ENCODE measurements at places on chromosomes 2 and 18.

GRCh38 chr2:174059178-174059883 is 94.2 kb upstream of the SP3 start:
- no peak for DNase-seq

GRCh38 chr2:45843136-45843535 is 191.7 kb downstream of the PRKCE start:
- DNase-seq = peak; percentile 77

DNA sequence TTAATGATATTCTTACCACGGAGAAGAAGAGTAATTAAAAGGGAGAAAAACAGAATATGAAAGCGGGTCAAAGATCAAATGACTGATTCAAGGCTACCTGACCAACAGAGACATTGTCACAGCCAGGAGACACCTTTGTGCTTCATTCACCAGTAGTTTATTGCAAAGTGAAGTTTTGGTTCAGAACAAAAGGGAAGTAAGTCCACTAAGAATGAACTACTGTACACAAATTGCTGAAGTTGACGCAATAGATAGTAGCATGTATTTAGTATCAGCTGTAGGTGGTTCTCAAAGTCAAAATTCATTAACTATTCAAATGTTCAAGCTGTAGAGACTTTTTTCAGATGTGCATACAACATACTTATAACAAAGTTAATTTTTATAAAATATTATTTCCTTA is 64.7 kb upstream of the COX7A2L start:
- no peak for DNase-seq

GRCh38 chr18:74243127-74243526 is 48.6 kb downstream of the CYB5A start:
- DNase-seq = no peak

GRCh38 chr2:231467613-231468530 is 3.6 kb upstream of the NCL start:
- DNase-seq = no peak

DNA sequence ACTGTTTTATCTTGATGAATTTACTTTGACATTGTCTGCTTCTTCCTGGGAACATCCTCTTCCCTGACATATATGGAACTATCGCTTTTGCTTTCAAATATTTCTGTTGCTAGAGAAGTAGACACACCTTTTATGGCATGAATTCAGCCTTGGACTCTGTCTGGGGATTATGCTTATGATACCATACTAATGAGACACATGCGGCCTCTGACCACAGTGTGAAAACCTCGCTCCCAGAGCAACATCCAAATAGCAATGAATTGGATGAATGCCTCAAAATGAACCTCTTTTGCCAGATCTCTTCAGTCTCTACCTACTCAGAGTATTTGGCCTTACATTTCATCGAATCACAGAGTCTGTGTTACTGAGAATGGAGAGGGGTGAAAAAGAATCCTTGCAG is 70.9 kb downstream of the PIEZO2 start:
- DNase-seq = no peak

GRCh38 chr2:201777043-201777442 is 3.7 kb downstream of the ALS2 start:
- peak; percentile 53 for DNase-seq

DNA sequence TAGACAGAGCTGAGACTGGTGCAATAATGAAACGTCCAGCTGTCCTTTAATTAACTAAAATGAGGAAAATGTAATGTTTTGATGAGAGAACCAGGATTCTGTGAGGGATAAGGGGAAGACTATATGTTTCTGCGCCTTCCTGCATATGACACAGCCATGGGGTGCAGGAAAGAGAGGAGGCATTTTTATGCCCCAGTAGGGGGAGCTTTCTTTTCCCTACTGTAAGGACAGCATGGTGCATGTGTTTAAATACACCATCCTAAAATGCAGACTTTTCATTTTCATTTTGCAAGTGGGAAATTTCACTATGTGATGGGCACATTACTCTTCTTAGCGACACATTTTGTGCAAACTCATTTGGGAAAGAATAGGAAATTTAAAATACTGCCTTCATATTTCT is 446.1 kb downstream of the ARHGAP15 start:
- no peak for DNase-seq

DNA sequence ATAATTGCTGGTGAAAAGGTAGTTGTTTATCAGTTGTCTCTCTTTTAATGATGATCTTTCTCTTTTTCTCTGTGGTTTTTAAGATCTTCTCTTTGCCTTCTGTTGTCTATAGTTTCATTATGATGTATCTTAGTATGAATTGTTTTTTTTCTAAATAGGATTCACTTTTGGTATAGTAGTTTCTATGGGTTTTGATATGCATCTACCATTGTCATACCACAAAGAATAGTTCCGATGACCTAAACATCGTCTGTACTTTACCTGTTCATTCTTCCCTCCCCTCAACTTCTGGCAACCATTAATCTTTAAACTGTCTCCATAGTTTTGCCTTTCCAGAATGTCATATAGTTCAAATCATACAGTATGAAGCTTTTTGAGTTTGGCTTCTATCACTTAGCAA is 19.6 kb downstream of the RDH14 start:
- no peak for DNase-seq

- no peak for DNase-seq
Observed at GRCh38 chr2:39216346-39217191, 27.2 kb downstream of the CDKL4 start.

DNA sequence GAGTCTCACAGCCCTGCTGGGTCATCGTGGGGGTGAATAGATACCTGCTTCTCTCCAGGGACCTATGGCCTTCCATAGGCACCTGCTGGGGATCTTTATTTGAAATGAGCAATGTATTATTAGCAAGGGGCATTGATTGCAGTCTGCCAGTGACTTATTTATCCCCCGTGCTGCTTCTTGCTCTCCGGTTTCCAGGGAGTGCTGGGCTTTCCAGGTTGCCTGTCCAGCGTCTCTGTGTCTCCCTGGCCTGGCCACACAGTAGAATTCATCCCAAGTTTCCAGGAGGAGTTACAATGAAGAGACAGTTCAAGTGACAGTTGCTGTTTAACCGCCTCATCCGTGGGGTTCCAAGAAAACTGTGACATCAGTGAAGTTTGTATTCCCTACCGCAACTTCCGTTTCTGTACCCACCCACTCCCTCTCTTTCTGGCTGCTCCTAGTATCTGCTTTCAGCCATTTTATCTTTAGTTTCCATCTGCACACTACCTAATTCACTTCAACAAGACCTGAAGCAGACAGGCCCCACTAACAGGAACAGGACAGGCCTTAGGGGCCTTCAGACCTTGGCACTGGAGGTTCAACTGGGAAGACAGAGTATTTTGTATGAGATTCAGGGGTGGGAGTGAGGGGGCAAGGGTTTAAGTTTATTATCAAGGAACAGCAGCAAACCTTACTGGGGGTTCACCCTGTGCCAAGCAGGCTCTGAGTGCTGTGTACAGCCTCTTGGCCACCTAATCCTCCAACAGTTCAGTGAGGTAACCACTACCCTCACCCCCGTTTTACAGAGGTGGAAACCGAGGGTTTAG is 134.8 kb downstream of the PRKCE start:
- no peak for DNase-seq

DNA sequence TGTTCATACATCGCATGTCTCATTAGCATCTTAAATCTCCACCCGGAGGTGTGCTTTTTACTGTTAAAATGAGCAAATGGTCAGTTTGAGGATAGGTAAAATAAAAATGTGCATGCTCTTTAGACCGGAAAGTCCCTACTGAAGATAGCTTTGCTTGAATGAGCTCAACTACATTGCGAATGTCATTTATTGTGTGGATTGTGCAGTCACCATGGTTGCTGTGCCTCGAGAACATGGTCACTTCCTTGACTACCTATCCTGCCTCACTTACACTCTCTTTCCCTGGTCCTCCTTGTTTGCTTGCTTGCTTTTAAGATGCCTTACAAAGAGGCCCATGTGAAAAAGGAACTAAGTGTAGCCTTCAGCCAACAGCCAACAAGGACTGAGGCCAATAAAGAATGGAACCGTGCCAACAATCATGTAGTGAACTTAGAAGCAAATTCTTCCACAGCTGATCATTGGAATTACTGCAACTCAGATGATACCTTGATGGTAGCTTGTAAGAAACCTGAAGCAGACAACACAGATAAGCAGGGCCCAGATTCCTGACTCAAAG is 72.2 kb upstream of the BARD1 start:
- peak; percentile 6 for DNase-seq

GRCh38 chr2:23791030-23791429 is 135.9 kb downstream of the ATAD2B start:
- no peak for DNase-seq

DNA sequence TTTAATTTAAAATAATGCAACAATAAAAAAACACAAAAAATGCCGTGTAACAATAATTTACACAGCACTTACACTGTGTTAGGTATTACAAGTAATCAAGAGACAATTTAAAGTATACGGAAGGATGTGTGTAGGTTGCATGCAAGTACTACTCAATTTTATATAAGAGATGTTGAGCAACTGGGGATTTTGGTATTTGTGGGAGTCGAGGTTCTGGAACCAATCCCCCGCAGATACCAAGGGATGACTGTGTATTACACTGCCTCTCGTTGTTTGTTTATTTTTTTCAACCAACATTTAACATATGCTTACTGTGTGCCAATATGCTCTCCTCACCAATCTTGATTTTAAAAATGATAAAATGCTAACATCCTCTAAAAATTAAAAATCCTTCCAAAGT is 24.8 kb downstream of the MAP3K2 start:
- no peak for DNase-seq

- peak; percentile 66 for DNase-seq
Observed at GRCh38 chr2:216339456-216340279, 32.6 kb downstream of the MARCHF4 start.

DNA sequence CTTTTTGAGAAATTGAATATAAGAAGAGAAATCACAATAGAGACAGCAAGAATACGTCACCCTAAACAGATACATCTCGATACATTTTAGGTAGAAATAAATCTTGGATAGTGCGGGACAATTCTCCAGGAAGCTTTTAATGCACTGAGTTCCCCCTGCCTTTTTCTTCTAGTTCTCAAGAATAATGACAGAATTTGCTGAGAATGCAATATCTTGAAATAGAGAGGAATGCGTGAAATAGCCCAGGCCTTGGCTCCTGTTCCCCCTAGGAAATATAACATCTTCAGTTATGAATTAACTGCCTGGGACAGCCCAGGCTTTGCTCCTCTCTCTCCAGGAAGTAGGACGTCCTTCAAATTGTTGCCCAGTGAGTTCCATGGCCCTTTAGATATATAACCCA is 7.6 kb upstream of the NRXN1 start:
- DNase-seq = no peak

- no peak for DNase-seq
Observed at GRCh38 chr2:106127776-106128268, 66.3 kb downstream of the UXS1 start.

- DNase-seq = no peak
Observed at GRCh38 chr2:60699617-60700016, 56.5 kb upstream of the PAPOLG start.

DNA sequence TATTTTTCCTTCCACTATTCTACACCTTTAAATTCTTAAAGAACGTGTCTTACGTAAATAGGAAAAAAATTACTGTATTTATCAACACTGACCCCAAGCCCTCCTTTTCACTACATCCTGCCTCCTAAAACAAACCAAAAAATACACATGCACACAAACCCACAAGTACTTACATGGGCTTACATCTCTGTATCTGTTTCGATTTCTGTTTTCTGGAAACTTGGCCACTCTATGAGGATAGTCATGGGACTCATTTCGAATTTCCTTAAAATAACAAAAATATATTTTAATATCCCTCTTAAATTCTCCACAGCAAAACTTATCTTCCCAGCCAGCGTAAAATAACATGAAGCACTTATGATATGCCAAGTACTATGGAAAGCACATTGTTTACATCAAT is 25.0 kb downstream of the PTPN2 start:
- DNase-seq = no peak

DNA sequence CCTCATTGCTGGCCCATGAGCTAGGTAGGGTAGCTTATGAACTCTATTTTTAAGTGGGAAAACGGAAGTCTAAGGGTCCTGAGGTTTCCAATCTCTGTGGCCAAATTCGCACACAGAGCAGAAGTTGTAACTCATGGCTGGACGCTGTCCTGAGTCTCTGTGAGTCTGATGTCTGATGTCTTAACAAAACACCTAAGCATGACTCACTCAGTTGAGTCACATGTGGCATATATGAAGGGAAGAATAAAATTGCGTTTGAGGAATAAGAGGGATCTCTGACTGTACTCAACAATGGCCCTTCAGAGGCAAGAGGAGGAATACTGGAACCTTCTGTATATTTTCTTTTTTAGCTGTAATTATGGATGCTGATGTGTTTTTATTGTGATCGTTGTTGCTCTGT is 569.7 kb downstream of the RIT2 start:
- DNase-seq = no peak

- DNase-seq = peak; percentile 88
Observed at GRCh38 chr2:46337208-46337994, 40.2 kb downstream of the EPAS1 start.

DNA sequence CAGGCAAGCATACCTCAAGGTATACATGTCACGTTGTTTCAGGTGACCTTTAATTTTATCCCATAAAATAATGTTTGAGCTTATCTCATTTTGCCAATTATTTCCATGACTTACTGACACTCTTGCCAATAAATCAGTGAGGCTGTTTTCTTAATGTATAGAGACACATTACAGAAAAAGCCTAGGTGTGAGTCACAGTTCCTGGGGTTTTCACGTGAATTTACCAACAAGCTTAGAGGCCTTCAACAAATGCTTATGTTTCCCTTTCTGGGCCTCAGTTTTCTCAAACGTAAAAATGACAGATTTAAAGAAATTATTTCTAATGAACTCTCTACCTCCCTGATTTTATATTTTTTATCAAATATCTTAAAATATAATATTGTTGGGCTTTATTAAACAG is 517.5 kb upstream of the SPHKAP start:
- DNase-seq = no peak

- no peak for DNase-seq
Observed at GRCh38 chr2:5846881-5847280, 154.7 kb downstream of the SOX11 start.

- DNase-seq = no peak
Observed at GRCh38 chr2:235640377-235640776, 146.5 kb downstream of the AGAP1 start.

DNA sequence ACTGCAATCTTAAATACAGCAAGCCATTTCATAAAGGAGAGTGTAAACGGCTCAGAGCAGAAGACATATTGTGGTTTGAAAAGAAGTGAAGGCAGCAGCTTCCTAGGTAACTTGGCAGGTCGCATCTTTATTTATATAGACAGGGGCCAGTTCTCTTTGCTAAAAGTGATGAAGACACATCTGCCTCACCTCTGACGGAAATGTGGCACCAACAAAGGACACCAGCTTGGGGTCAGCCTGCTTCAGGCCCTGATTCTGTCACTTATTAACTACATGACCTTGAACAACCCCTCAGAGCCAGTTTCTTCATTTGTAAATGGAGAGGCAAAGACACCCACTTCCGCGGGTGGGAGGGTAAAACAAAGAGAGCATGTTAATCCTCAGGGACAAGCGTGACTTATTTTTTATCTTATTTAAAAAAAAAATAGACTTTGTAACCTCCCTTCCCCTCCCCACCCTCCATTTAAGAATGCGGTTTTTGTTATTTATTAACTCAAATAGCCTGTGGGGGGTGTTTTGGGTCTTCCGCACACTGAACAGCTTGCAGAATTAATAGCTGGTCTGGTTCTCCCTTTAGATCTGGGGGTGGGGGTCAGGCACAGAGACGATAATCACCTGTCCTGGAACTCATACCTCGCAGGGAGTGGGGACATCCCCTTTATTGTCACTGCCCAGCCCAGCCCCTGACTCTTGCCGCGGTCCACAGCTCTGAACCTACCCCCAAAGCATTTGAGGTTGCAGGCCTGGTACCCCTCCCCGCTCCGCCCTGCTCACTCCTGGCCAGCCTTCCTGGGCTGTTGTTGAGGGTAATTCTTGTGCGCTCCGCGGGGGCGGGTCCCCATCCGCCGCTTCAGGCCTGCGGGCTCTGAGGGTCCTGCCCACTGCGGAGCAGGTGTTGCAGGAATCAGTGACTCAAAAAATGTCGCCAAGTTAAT is 64.2 kb upstream of the TMEM17 start:
- no peak for DNase-seq
